Activated T-cell treated with anti-CD3 and anti-CD28 coated beads, Interleukin-2, amount 50 U/mL, for 72 hours (primary cell): ENCODE measurements at places on chromosomes 3 and 15. TPM values are rescaled to one million over a fixed set of nuclear protein-coding genes. Genes with fewer than 3 reads are reported as not detected.

ROBO1 gene
- total RNA-seq = 6.7 TPM

GRCh38 chr3:73026111-73026759 is 29.6 kb downstream of the PPP4R2 start:
- no peak for DNase-seq

- no peak for DNase-seq
These were observed 88.0 kb upstream of the SATB1 start for GRCh38 chr3:18513091-18513490.

SPRED1 gene
- 0.77 TPM for total RNA-seq

DNA sequence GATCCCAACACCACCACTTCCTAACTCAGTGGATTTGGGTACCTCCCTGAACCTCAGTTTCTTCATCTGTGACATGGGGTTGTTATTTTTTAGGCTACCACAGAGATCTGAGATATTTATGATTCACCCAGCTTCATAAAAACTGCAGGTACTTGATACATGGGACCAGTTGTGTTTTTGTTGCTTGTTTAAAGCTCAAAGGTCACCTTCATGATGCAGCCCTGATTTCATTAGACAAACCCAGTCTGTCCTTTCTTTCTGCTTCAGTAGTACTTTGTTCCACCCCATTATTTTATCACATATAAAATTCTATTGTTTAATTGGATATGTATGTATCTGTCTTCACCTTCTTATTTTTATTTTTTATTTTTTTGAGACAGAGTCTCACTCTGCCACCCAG is 57.4 kb upstream of the C15orf61 start:
- no peak for DNase-seq

GRCh38 chr15:42276762-42277161 is 3.5 kb upstream of the TMEM87A start:
- DNase-seq = no peak

GRCh38 chr15:97234851-97235610 is 725.5 kb upstream of the ARRDC4 start:
- DNase-seq = peak; percentile 16

TMEM158 gene
- total RNA-seq = not detected

ENTPD3 gene
- total RNA-seq = not detected

DNA sequence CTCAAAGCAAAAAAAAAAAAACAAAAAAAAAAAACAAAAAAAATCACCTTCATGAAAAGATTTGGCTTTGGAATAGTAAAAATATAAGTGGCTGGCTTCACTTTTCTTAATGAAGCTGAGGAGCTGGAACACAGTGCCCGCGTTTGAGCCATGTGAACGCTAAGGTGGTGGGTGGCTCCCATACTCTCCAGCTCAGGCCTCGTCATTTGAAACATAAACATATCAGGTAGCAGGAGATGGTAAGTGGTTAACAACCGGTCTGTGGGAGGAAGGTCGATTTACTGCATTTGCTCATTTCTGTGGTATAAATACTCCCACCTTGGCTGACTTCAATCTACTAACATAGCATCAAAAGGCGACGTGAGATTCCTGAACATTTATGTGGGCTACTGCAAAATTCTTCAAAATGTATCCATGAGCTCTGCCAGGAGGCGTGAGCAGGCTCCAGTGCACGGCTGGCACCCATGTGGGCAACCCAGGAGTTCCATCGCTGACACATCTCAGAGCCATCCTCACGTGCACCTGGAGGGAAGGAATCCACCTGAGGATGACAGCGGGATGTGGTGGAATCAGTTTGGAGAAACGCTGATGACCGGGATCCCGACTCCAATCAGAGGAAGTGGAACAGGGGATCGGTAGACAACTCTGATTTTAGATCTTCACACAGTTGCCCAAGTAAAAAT is 157.6 kb downstream of the ATP10A start:
- DNase-seq = no peak

- no peak for DNase-seq
These were observed 427.5 kb downstream of the VGLL3 start for GRCh38 chr3:86563400-86563970.

FURIN gene
- total RNA-seq = 604 TPM

SEMA3G gene
- 0.36 TPM for total RNA-seq
